ENCODE measurements at places on chromosomes 7 and 10.

DNA sequence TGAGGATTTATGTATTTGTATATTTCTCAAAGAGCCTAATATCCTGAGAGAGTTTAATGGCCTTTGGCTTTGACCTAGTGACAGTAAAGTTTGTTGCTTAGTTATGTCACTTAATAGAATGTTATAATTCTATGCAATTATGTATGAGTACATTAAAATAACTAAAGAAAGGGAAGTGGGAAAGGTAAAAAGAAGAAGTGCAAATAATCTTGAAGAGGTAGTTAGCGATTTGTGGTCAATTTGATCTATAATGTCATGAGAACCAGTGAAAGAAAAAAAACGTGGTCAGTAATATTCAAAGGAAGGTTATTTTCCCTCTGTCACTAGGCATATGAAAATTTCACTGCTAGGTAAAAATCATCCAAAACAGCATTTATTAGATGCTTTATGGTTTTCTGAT lies 143.4 kb upstream of the LSM8 start:
- no peak for DNase-seq

- no peak for DNase-seq
Measured at GRCh38 chr7:107951172-107951787, 51.7 kb downstream of the LAMB1 start.

DNA sequence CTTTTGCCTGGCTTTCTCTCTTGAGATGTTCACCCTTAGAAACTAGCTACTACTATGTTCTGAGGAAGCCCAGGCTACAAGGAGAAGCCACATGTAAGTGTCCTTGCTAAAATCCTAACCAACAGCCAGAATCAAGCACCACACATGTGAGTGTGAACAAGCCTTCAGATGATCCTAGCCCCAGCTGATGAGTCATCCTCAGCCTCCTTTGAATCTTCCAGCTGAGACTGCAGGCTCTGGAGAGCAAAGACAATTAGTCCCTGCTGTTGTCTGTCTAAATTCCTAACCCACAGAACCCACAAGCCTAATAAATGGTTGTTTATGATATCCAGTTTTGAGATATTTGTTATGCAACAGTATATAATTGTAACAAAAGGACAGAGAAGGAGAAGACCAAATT lies 92.8 kb upstream of the TAC1 start:
- peak; percentile 3 for DNase-seq

- peak; percentile 86 for DNase-seq
Measured at GRCh38 chr10:78942091-78942501, 126.7 kb upstream of the ZMIZ1 start.

GRCh38 chr7:24216576-24217125 lies 67.3 kb upstream of the NPY start:
- no peak for DNase-seq

- no peak for DNase-seq
Measured at GRCh38 chr7:31073326-31074119, 21.4 kb downstream of the ADCYAP1R1 start.

DNA sequence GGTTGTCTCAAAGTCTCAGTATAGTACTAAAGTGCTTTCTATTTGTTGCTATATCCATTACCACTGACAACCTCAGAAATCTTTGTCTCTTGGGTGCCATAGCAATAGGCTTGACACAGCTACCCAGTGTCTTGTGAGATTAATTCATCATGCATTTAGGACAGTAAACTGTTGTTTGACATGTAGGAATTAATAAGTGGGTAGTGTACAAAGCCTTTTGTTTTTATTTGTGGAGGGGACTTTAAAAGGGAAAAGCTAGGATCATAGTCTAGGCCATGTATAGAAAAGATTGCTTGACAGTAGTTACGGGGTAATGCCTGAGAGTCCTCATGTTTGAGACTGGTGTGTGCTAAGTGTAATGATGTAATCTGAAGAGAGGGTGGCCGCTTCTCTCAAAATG lies 102.6 kb upstream of the AGR3 start:
- no peak for DNase-seq

Measured in skin of body (tissue), 3 donors.